NAMALWA (cell line): ENCODE measurements at places on chromosomes 11 and 22.

DNA sequence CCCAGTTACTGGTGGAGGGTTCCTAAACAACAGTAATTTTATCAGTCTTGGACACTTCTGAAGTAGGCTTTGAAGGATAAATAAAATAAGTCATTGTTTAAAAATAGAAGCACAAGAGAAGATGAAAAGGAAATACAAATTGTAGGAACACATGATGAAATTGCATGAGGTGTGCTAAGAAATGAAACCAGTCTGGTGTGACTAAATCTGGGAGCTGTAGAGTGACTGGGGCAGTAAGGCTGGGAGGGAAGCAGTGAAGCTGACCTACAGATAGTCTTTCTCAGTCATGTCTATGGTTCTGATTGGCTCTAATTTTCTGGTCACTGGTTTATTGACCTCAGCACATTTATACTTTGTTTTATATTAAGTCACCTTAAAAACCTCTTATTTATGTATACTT lies 139.1 kb downstream of the SLC17A6 start:
- DNase-seq: no peak

- DNase-seq: no peak
Observed at GRCh38 chr22:37290737-37291136, 8.4 kb downstream of the CYTH4 start.

DNA sequence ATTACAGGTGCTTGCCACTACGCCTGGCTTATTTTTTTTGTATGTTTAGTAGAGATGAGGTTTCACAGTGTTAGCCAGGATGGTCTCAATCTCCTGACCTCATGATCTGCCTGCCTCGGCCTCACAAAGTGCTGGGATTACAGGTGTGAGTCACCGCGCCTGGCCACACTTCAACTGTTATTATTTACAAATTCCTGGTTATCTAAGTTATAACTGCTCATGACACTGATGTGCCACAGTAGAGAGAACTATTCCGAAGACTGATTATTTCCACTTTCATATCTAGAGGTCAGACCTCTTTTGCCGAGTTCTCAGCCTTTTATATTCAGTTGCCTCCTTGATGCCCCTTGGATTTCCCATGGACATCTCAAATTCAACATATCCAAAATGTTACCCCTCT lies 3.9 kb upstream of the NUP160 start:
- DNase-seq: no peak

GRCh38 chr22:44314425-44315067 lies 1.8 kb upstream of the SHISAL1 start:
- DNase-seq: no peak

DNA sequence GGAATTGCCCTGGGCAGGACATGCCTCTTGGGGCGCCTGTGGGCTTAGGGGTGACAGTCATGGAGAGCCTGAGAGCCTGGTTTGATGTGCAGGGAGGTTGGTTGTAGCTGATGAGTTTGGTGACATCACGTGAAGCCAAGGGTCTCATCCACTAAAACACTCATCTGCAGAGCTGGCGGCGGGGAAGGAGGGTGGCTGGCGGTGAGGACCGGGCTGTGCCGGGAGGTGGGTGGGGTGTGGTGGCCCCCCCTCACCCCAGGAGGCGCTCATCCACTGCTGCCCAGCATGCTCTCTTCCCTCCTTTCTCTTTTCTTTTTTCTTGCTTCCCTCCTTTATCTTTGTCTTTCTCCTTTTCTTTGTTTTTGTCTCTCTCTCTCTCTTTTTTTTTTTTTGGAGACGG lies 49.0 kb downstream of the GRAMD4 start:
- DNase-seq: no peak

DNA sequence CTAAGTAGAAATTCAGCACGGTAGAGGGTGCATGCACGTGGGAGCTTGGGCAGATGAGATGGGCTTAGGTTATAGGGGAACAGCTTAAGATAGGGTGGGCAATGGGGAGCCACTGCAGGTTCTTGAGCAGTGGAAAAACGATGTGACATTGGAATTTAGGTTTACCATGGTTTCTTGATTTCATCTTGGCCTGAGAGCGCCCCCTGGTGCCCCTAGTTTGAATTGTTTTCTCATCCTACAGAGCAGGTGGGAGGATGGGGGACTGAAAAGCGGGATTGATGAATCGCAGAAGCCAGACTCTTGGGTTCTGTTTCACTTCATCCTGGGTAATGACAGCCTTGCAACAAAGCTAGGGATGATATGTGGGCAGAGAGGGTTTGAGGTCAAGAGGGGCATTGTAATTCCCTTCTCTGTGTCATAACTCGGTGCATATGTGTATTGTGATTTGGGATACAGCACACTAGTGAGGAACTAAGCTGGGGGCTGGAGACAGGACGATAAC lies 6.7 kb upstream of the MCAM start:
- DNase-seq: peak; percentile 80

DNA sequence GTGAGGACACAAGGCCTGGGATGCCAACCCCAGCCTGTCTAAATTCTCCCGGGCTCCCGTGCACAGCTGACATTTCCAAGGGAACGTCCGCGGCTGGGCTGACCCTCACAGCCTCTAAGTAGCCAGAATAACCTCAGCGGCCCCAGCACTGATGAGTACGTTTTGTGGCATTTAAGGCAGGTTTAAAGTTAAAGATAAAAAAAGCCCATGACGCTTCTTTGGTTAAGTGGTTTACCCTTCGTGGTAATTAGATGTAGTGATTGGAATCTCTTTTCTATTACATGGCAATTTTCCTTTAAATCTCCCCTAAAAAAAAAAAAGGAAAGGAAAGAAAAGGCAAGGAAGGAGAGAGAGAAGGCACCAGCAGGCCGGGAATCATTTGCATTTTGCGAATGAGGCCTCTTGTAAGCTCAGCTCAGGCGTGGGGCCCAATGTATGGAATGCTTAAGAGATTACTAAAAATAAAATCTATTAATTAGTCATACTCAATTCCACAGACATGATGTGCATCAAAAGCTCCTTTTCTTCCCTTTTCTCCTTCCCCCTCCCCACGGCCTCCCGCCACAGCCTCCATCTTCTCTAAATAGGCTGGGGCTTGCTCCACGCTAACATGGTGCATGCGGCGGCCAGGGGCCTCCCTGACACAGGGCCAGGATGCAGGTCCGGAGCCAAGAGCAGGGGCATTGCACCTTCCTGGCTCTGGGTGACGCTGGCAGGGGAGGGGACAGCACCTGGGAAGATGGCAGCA lies 44.1 kb downstream of the MACROD1 start:
- DNase-seq: no peak

DNA sequence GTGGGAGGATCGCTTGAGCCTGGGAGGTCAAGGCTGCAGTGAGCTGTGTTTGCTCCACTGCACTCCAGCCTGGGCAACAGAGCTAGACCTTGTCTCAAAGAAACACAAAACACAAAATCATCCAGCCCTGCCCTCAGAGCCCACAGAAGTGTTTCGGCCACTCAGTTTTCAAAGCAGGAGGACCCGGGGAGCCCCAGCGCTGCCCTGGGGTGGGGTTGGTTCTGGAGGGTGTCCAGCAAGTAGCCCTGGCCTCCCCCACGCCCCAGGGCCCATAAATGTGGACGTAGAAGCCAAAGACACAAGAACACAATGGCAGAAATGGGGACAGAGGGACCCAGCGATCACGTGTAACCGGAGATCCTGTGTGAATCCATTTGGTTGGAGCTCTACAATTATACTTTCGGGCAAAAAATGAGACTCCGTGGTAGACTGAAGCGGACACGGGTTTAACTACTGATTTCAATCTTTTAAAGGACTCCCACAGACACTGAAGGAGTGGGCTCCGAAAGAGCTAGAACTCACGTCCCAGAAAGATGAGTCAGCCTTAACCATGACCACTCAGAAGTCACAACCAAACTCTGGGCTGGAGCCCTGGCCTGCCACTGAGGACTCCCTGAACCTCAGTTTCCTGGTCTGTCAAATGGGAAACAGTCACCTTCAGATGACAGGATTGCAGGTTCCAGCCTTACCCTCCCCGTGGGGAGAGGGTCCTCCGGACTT lies 9.0 kb upstream of the CYTH4 start:
- DNase-seq: no peak

- DNase-seq: no peak
Observed at GRCh38 chr11:33804471-33804870, 30.2 kb upstream of the FBXO3 start.

DNA sequence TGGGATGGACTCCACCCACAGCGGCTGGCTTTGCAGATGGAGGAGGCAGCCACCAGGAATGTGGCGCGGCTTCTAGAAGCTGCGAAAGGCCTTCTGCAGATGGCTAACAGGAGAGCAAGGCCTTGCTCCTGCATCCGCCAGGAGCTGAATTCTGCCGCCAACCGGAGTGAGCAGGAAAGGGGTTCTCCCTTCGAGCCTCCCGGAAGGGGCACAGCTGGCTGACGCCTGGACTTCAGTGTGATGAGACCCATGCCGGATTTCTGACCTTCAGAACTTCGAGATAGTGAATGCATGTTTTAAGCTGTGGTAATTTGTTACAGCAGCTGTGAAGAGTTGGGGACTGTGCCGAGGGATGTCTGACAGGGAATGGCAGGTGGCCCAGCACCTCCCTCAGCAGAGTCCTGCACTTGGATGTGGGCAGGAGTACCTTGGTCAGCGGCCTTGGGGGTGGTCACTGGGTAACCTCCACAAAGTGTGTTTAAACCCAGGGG lies 7.7 kb downstream of the TBC1D22A start:
- DNase-seq: no peak

DNA sequence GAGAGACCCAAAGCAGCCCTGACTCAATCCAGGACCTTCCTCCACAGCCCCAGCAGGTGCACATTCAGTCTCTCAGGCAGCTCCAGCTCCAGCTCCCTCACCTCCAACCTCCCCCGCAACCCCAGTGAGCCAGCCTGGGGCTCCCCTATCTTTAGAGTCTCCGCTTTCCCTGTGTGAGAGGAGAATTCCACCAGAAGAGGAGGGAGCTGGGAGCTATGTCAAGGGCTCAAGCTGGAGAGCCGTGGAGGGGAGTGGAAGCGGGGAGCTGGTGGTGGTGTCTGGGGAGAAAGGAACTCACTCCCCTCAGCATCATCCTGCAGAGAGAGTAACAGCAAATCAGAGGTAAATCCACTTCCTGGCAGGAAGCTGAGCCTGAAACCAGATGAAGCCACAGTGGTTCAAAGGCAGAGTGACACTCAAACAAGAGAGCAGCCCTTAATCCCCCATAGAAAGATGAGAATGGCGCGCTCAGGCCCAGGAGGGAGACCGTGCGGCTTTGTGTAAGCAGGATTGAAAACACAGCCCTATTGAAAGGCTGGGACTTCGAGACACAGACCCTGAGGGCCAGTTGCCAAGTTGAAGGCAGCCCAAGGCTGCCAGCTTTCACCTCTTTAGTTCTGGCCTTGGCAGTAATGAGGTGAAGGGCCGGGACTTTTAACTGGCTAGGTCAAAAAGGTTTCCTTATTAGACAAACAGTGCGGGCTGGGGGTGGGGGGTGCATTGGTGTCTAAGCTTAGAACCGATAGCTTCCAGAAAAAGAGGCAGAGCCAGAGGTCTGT lies 21.4 kb upstream of the CDON start:
- DNase-seq: no peak

- DNase-seq: no peak
Observed at GRCh38 chr11:69377029-69377952, 83.3 kb downstream of the MYEOV start.

DNA sequence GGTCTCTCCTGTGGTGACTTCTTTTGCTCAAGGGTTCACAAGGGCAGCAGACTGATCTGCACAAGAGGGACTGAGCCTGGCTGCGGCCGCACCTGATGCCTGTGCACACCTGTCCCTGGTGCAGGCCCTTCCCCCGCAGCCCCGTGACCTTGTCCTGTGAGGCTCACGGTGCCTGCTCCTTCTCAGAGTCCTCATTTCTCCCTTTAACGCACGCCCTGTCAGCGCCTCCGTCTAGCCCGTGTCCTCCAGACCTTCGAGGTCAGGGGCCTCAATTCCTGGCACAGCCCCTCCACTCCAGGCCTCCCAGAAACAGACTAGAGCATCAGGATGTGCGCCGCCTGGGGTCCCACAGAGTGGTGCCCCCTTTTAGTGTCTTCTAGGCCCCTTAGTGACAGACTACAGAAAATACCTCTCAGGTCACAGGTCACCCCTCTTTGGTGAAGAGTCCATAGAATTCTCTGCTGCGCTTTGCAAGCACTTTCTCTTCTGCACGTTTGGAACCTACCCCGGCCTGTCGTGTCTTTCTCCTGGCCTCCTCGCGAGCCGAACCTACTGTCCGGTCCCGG lies 1.0 kb upstream of the DRD4 start:
- no peak for DNase-seq

DNA sequence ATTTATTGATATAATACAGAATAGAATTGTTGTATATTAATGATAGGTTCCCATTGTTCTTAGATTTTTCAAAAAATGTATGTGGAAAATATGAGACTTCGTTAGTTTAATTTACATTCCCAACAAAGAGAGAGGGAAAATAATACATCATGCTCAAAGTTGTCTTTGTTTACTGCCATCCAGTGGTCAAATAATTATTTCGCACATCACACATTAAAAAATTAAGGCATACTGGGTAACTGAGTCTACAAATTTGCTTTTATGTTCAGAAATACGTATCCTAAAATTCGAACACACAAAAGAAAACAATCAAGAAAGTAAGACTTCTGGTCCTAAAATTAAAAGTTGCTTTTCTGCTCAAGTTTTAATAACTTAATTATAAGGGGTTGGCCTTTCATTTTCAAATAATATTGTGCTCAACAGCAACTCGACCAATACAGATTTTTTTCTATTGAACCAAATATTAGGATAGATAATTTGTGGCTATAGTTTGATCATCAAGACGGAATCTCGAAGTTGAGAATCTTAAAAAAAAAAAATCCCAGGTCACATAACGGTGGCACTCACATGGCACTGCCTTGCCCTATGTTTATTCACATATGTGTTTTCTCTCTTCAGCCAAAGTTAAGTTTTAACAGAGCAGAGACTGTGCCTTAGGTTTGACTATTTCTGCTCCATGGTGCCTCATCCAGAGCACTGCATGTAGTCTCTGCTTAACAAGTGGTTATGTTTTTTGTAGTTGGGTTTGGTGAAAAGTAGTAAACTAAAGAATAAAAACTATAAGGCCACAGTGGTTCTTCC lies 12.3 kb downstream of the PDGFD start:
- peak; percentile 44 for DNase-seq

DNA sequence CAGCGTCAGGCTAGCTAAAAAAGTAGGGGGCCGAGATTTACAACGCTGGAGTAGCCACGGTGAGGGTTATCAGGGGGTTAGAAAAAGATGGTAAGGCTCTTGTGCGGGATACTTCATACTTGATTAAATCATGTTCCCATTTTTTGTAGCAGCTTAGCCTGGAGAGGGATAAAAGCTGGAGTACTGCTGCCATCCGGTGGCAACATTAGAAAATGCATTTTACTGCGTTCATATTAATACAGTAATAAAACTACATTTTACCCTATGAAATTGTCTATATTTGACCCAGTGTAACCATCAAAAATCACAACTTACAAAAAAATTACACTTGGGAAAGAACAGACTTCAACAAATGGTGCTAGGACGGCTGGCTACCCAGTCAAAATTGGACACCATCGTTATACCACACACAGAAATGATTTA lies 17.3 kb downstream of the RPUSD4 start:
- peak; percentile 48 for DNase-seq

GRCh38 chr11:15976433-15977045 lies 379.8 kb downstream of the SOX6 start:
- DNase-seq: no peak

- no peak for DNase-seq
Observed at GRCh38 chr11:11740836-11741235, 100.9 kb upstream of the USP47 start.

GRCh38 chr22:27404441-27404840 lies 397.1 kb downstream of the MN1 start:
- DNase-seq: no peak

GRCh38 chr11:34330653-34331052 lies 27.2 kb downstream of the ABTB2 start:
- no peak for DNase-seq

GRCh38 chr11:112599856-112600533 lies 339.3 kb upstream of the PLET1 start:
- no peak for DNase-seq

GRCh38 chr11:101288392-101288791 lies 158.8 kb upstream of the PGR start:
- DNase-seq: no peak
